ENCODE measurements at places on chromosomes 5 and 9.

DNA sequence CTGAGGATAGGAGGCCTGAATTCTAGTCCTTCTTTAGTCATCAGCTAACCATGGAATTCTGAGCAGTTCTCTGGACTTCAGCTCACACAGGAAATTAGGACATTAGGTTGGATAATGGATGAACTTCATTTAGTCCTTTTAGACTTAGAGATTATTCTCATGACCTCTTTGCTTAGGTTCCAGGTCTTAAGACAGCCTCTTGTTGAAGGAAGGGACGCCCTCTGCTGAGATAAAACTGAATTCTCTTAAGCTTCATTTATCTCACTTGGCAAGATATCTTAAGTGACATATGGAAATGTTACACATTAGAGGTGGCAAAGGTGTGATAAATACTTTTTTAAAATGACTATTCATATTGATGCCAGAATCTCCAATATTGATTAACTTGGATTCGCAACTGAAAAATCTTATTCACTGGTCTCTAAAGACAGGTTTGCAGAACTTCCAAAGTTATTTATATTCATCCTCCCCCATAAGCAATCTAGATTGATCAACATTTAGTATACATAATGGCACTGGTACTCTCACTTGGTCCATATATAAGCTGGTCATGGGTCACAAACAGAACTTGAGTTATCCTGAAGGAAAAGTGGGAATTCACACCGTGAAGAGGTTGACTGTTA lies 16.9 kb upstream of the ZNF366 start:
- DNase-seq: no peak

- no peak for DNase-seq
Observed at GRCh38 chr5:54645882-54646355, 128.4 kb downstream of the SNX18 start.

GRCh38 chr5:39835371-39835770 lies 410.6 kb upstream of the DAB2 start:
- DNase-seq: no peak

GRCh38 chr9:137534256-137535119 lies 15.7 kb downstream of the PNPLA7 start:
- DNase-seq: no peak

DNA sequence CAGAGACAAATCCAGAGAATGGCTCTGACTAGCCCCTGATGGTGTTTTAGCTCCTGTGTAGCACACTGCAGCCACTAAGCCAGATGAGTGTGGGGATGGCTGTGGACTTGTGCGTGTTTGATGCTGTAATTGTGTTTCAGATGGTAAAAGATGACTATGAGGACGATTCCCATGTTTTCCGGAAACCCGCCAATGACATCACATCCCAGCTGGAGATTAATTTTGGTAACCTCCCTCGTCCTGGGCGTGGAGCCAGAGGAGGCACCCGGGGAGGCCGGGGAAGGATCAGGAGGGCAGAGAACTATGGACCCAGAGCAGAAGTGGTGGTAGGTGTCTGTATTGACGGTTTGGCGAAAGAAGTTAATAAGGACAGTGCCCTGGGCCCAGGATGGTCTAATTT lies 38.0 kb downstream of the HABP4 start:
- DNase-seq: no peak

- no peak for DNase-seq
Observed at GRCh38 chr5:88671106-88671504, 211.9 kb downstream of the MEF2C start.

GRCh38 chr5:127216898-127217675 lies 73.5 kb upstream of the MEGF10 start:
- DNase-seq: no peak

GRCh38 chr5:154293219-154293618 lies 102.7 kb downstream of the GALNT10 start:
- no peak for DNase-seq

GRCh38 chr5:160347448-160347847 lies 23.0 kb downstream of the C1QTNF2 start:
- DNase-seq: no peak

GRCh38 chr9:96169484-96169883 lies 132.5 kb downstream of the HSD17B3 start:
- no peak for DNase-seq

DNA sequence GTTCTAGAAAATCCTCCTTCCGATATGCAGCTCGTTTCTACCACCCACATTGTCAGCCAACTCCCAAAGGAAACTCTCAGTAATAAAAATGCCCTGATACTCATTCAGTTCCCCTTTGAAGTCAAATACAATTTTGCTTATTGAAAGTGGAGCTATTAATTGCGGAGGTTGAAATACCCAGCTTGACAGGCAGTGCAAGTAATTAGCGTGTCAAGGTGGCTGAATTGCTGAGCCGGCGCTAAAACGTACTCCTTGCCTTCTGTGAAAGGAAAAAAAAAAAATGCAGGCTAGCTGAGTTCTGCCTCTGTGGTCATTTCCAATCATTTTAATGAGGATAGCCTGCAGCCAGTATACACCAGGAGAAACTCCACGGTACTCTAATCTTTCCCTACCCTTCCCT lies 165.5 kb downstream of the RORB start:
- DNase-seq: no peak

- no peak for DNase-seq
Observed at GRCh38 chr5:64690417-64691151, at the start of gene SHISAL2B. Gene SHISAL2B, plus strand, starts transcription at chr5:64690503. Its CDS starts 121 bp downstream, at chr5:64690624.

GRCh38 chr9:19650312-19650711 lies 138.5 kb downstream of the SLC24A2 start:
- DNase-seq: no peak

GRCh38 chr9:137406876-137407589 lies 15.9 kb downstream of the EXD3 start:
- peak; percentile 53 for DNase-seq

- peak; percentile 5 for DNase-seq
Observed at GRCh38 chr9:101449071-101449721, 13.6 kb upstream of the ALDOB start.

DNA sequence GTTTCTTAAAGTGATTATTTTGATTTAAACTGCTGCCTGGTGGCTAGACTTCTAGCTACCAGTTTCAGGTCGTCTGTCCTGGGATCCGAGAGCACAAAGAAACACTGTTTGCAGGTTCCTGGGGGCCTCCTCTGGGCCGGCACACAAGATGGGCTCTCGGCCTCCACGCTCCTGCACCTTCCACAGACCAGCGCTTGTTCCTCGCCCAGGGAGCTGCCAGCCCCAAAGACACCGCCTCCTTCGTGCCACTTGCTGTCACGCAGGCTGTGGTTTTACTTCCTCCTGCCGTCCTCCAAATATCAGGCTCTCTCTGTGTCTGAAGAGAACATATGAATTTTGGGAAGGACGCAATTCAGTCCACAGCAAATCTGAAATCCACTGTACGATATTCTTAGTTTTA lies 105.8 kb downstream of the ROR2 start:
- DNase-seq: no peak

DNA sequence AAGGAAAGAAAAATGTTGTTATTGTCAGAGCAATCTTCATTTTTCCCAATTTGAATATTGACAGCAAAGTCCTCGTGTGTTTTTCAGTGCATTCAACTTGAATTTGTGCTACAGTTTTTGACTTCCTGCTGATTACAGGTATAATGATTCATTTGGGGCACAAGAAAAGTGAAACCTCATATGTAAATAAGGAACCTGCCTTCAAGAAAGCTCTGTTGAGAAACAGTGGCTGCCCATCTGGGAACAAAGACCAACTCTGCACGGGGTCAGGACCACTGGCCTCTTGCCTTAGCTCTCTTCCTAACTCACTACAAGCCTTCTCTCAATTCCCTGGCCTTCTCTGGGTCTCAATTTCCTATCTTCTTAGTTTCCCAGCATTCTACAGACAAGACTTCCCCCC lies 21.0 kb downstream of the TIMD4 start:
- no peak for DNase-seq

DNA sequence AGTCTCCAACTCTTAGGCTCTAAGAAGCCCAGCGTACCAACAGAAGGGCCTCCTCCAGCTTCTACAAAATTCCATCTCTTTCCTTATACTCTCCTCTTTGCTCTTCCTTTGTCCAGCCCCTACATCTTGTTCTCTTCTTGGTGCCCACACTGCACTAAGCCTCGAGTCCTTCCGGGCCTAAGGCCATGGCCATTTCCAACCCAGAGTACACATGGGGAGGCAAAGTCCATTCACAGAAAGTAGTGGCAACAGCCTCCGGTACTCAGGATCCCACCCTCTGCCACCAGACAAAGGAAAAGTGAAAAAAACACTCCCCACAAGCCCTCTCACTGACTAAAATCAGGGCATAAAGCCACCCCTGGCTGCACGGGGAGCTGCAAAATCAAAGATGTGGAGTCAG lies 60.3 kb downstream of the SAXO1 start:
- no peak for DNase-seq

DNA sequence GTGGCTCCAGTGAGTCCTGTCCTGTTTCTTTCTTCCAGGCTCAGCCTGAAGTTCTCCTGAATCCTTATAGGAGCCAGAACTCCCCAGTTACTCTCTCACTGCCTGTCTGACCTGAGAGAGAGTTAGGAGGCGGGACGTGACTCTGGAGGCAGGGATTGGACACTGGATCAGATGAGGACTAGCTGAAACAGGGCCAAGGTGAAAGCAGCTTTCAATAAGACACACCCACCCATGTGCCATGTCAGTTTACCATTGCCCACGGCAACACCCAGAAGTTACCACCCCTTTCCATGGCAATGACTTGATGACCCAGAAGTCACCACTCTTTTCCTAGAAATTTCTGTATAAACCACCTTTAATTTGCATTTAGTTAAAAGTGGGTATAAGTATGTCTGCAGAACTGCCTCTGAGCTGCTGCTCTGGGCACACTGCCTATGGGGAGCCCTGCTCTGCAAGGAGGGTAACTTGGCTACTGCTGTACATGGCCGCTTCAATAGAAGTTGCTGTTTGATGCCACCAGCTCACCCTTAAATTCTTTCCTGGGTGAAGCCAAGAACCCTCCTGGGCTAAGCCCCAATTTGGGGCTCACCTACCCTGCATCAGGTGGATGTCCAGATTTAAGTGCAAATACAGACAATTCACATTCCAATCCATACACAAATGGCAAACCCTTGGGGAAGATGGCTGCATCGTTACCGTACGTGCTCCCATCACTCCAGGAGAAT lies 13.7 kb downstream of the FCN2 start:
- no peak for DNase-seq

DNA sequence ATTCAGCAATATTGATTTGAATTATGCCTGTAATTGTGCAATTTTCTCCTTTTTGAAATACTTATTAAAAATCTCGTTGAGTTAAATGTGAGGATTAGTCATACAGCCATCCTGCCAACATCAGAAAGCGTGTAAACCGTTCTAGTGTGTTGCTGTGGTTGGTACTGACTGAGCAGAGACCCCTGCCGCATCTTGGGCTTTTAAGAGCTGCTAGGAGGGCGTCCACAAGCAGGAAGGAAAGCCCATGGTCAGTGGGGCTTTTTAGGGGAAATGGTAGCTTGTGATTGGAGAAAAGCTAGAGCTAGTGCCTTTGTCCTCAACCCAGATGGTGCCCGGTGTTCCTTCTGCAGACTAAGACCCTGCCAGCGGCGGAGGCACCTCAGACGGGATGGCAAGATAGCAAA lies 1.3 kb downstream of the SDHA start:
- DNase-seq: no peak

- no peak for DNase-seq
Observed at GRCh38 chr9:136712690-136713544, 545 bp downstream of the DIPK1B start.

DNA sequence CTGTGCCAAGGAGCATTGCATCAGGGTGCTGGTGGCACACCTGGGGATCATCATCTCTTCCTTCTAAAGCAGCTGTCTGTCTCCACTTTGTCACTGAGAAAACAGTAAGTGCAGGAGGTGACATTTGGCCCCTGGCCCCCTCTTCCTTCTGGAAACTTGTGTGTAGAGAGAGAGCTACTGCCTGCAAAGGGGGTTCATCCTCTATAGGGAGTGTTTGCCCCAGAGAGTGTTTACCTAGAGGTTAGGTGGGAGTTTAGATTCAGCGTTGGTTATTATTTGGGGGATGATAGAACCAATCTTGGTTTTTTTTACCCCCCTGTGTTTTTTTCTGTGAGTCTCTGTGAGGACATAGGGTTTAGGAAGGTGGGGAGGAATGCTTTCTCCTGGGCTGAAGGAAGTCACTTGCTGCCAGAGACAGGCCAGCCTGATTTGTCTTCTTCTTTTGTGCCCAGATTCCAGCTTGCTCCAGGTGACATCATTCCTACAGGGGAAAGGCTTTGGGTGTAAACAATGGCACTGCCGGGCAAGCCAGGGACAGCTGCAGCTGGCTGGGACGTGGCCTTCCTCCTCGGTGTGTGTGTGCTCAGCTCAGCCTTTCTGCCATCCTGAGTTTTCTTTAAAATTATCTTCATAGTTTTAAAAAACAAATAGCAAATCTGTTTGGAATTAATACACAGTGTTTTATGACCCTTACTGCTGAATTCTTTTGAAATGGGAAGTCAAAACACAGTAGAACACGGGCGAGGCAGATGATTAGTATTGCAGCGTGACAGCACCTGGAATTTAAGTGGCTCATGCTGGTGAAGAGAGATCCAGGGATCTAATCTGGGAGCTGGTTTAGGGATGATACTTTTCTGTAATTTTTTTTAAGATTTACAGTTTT lies 24.5 kb downstream of the PRRC2B start:
- no peak for DNase-seq

DNA sequence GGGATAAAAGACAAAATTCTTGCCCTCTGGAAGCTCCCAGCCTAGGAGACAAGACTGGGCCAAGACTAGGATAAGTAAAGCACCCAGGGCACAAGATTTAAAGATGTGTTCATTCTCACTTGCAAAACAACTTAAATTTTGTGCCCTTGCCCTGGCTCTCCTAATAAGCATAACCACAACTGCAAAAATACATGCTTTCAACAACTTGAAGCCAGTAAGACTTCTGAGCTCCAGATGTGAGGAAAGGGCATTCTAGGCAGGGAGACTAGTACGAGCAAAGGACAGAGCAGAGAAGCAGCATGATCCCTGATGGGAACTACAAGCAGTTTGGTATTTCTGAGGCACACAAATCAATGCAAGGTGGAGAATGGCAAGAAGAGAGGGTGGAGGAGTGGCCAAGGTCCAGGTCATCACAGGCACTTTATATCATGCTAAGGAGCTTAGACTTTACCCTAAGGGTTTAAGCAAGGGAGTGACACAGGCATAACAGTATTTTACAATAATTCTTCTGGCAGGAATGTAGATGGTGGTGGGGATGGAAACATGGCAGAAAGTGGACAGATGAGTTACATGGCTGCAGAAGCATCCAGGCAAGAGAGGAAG lies 30.1 kb upstream of the SIL1 start:
- no peak for DNase-seq

GRCh38 chr9:99140685-99141314 lies 35.9 kb downstream of the TGFBR1 start:
- no peak for DNase-seq

- DNase-seq: no peak
Observed at GRCh38 chr5:145906401-145906800, 30.0 kb upstream of the SH3RF2 start.

- no peak for DNase-seq
Observed at GRCh38 chr5:134059758-134060495, 54.6 kb upstream of the TCF7 start.
